GM23248 (cell line): ENCODE measurements at places on chromosomes 7 and 10.

DNA sequence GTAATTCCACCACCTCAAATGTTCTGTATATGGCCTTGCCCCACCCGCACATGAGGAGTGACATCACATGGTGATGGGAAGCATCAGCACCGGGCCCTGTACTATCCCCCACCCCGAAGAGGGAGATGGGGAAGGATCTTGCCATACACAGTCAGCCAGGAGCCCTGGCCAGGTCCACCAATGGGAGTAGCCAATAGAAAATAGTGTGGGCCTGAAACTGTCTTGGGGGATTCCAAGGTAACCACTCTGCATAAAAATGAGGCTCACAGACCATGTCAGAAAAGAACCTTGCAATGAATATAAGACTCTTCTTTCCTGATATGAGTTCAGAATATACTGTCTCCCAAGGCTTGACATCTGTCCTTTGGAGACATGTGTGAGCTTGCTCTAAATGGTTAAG, 51.1 kb downstream of the ADRB1 start:
- peaks cover 24% of the 10 kb centered on the region for H3K27me3 ChIP-seq
- no peak for DNase-seq
- H3K36me3 ChIP-seq = no peaks in the 10 kb centered on the region
- no peak overlapping the region for H3K27ac ChIP-seq
- no peaks in the 10 kb centered on the region for H3K4me1 ChIP-seq

GRCh38 chr10:88008866-88009470, 145.5 kb downstream of the PTEN start:
- H3K27ac ChIP-seq = no peak overlapping the region
- no peak overlapping the region for H3K4me3 ChIP-seq
- H3K36me3 ChIP-seq = no peaks in the 10 kb centered on the region
- H3K27me3 ChIP-seq = no peaks in the 10 kb centered on the region

DNA sequence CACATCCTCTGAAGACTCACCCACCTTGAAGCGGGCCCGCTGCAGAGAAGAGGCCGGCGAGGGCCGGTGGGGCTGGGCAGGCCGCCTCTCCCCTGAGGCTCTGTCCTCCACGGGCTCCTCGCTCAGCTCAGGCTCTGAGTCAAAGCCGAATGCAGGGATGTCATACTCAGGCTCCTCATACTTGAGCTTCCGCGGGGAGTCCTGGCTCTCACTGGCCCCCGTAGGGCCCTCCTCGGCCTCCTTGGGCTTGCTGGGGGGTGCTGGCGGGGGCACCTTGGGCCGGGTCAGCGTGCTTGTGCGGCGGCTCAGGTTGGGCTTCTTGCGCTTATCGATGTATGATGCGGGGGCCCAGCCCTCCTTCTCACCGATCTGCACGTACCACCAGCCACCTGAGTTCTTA, 109.9 kb downstream of the NEURL1 start:
- H3K27me3 ChIP-seq = no peaks in the 10 kb centered on the region
- H3K36me3 ChIP-seq = peaks cover 13% of the 10 kb centered on the region; the same call in 1 of the 2 replicates
- H3K4me3 ChIP-seq = no peak overlapping the region
- H3K4me1 ChIP-seq = peaks cover 8% of the 10 kb centered on the region; the same call in 1 of the 2 replicates
- no peak for DNase-seq

- H3K27me3 ChIP-seq = peaks cover 18% of the 10 kb centered on the region; the same call in 1 of the 2 replicates
- H3K36me3 ChIP-seq = no peaks in the 10 kb centered on the region
- no peak overlapping the region for H3K27ac ChIP-seq
Measured at GRCh38 chr10:71638822-71639719, 80.5 kb downstream of the C10orf105 start.

GRCh38 chr10:59872892-59873463, 33.4 kb downstream of the CCDC6 start:
- H3K36me3 ChIP-seq = no peaks in the 10 kb centered on the region
- DNase-seq = peak; percentile 80
- H3K4me1 ChIP-seq = peaks cover 35% of the 10 kb centered on the region
- H3K27me3 ChIP-seq = no peaks in the 10 kb centered on the region

GRCh38 chr7:44151956-44152355, 10.8 kb upstream of the MYL7 start:
- no peaks in the 10 kb centered on the region for H3K36me3 ChIP-seq
- no peak for DNase-seq
- H3K4me3 ChIP-seq = no peak overlapping the region
- no peaks in the 10 kb centered on the region for H3K27me3 ChIP-seq

DNA sequence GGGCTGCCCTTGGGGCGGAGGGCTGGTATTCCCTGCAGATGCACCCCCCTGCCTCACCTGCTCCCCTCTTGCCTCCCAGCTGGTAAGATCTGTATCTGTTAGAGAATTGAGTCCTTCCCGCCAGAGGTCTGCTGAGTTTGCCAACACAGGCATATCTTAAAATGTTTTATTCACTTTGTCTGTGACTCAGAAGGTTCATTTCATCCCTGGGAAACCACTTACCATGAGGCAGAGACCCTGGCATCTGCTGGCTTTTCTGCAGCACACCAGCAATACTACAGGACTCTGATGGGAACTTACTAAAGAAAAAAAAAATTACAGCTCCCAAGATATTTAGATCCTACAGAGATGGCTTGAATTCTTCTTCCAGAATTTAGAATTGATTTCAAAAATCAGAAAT, 131.3 kb downstream of the PLPP4 start:
- 0 out of 2 replicates have a peak, but pooled peaks cover 6% of the 10 kb centered on the region for H3K36me3 ChIP-seq
- no peak overlapping the region for H3K27ac ChIP-seq
- peak; percentile 17 for DNase-seq
- no peak overlapping the region for H3K4me3 ChIP-seq
- H3K4me1 ChIP-seq = 0 out of 2 replicates have a peak, but pooled peaks cover 6% of the 10 kb centered on the region

DNA sequence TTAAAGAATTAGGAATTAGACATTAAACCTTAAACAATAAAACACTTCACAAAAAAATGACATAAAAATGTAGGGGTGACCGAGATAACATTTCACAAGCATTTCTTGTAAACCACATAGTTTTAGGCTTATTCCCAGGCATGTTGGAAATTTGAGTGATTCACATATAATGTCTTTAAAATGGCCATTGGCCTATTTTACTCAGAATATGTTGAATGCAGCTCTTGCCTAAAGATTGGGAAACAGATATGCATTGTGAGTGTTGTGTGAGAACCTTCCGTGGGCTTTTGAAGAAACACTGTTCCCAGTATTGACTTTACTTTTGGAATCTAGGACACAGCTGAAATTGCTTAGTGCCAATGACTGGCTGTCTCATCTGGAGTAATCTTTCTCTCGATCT, 79.6 kb downstream of the ARL5B start:
- peak; percentile 92 for DNase-seq
- peak overlapping the region; percentile 51 for H3K4me3 ChIP-seq
- no peaks in the 10 kb centered on the region for H3K27me3 ChIP-seq
- H3K4me1 ChIP-seq = peaks cover 31% of the 10 kb centered on the region
- H3K27ac ChIP-seq = peak overlapping the region; percentile 100

DNA sequence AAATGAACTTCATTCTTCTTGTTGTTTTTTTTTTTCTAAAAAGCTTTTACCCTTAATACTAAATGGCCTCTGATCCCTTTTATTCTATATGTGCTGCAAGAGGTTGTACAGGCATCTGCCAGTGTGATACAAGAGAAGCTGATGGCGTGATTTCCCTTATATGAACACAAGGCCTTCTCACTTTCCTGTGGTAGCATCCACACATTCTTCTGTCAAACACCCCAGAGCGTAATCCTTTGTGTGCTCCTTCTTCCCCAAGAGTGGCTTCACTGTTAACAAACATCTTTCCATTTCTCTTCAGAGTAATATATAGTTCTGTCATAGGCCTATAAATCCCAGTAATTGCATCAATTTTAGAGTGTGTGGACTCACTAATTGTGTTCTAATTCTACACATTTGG, 86.3 kb upstream of the CAPZA2 start:
- no peaks in the 10 kb centered on the region for H3K27me3 ChIP-seq
- H3K27ac ChIP-seq = peak overlapping the region; percentile 82

DNA sequence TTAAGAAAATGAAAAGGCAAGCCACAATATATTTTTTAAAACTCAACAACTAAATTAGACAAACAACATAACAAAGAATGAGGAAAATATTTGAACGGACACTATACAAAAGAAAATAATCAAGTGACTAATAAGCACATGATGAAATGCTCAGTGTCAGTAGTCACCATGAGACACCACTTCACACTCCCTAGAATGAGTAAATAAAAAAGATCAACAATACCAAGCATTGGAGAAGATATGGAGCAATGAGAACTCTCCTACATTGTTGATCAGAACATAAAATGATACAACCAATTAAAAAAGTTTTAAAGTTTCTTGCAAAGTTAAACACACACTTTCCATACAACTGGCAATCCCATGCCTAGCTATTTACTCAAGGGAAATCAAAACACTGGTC, 222.2 kb downstream of the C7orf25 start:
- H3K36me3 ChIP-seq = no peaks in the 10 kb centered on the region
- H3K4me3 ChIP-seq = no peak overlapping the region
- no peaks in the 10 kb centered on the region for H3K4me1 ChIP-seq
- no peak overlapping the region for H3K27ac ChIP-seq
- H3K27me3 ChIP-seq = peaks cover 13% of the 10 kb centered on the region

DNA sequence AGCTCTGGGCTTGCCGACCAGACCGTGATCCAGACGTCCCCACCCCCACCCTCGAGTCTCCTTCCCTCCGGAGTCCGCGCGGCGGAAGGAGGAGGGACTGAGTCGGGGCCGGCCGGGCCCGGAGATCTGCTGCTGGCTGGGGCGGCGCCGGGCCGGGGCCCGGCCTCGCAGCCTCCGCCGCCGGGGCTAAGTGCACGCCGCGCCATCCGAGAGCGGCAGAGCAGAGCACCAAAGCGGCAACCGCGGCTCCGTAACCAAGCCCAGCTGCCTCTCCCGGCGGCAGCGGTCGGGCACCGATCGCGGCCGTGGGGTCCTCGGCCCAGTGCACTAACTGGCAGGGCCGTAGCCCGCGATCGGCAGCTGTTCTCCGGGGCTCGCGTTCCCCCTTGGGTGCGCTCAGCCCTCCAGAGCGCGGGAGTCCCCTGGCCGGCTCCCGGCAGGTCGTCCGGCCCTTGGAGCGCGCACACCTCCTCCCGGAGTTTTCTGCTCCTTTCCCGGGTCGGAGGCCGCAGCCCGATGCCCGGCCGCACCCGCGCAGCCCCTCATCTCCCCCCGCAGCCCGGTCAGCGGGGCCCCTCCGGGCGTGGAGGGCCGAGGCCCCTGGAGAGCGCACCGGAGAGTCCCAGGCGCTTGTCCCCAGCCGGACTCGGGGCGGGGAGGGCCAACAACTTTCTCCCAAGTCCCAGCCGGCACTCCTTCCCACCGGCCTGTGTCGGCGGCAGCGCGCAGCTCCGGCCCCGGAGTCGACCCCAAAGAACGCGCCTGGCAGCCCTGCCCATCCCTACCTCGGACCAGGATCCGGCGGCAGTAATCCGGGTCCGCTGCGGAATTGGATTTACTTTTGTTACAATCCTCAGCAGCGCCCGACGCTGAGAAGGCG, 799 bp downstream of the VAX1 start:
- no peaks in the 10 kb centered on the region; the same call in 1 of the 2 replicates for H3K4me1 ChIP-seq
- H3K27me3 ChIP-seq = peaks cover 86% of the 10 kb centered on the region
- H3K4me3 ChIP-seq = peak overlapping the region; percentile 53
- no peak overlapping the region for H3K27ac ChIP-seq

DNA sequence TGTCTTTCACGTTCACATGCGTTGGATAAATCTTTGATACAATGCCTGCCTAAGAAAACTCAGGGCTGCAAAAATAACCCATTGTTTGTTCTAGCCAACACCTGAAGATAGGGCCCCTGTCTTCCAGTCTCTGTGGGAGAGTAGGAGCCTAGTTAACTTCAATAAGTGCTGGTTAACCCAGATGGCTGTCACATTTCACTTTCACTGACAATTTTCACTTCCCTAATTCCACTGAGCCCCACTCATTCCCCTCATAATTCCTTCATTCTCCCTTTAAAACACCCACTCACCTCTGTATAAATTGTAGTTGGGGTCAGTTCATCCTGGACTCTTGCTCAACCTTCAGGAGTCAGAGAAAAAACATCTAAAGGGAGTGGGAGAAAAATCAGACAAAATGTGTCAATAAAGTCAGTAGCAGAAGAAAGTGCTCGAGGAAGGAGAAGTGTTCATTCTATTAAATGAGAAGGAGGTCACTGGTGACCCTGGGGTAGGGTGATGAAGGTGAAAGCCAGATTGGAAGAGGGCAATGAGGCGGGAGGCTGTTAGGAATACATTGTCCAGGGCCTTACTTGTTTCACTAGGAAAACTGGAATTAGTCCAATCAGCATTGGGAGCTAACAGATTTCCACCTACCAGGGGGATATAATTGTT, 51.2 kb upstream of the ABI1 start:
- H3K27me3 ChIP-seq = no peaks in the 10 kb centered on the region
- H3K4me1 ChIP-seq = no peaks in the 10 kb centered on the region
- H3K36me3 ChIP-seq = no peaks in the 10 kb centered on the region
- no peak overlapping the region for H3K27ac ChIP-seq
- no peak for DNase-seq

DNA sequence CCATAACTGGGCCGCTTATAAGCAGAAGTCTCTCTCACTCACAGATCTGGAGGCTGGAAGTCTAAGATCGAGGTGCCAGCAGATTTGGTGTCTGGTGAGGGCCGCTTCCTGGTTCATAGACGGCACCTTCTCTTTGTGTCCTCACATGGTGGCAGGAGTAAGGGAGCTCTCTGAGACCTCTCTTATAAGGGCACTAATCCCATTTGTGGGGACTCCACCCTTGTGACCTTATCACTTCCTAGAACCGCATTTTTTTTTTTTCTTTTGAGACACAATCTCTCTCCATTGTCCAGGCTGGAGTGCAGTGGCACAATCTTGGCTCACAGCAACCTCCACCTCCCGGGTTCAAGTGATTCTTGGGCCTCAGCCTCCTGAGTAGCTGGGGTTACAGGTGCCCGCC, 8.1 kb downstream of the FBH1 start:
- DNase-seq = no peak
- H3K36me3 ChIP-seq = peaks cover 19% of the 10 kb centered on the region
- H3K4me3 ChIP-seq = no peak overlapping the region
- no peaks in the 10 kb centered on the region for H3K4me1 ChIP-seq
- H3K27me3 ChIP-seq = no peaks in the 10 kb centered on the region

DNA sequence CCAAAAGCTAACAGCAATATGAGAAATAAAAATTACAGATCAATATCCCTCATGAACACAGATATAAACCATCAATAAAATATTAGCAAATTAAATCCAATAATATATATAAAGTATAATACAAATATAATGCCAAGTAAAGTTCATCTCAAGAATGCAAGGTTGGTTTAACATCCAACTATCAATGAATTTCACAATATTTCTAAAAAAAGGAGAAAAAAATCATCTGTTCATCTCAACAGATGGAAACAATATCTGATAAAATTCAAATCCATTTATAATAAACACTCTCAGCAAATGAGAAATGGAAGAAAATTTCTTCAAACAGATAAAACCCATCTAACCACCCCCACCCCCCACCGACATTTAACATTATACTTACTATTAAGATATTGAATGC, 86.9 kb downstream of the SIRT1 start:
- H3K27me3 ChIP-seq = no peaks in the 10 kb centered on the region
- no peak overlapping the region for H3K27ac ChIP-seq
- H3K36me3 ChIP-seq = peaks cover 81% of the 10 kb centered on the region
- H3K4me1 ChIP-seq = peaks cover 12% of the 10 kb centered on the region
- no peak overlapping the region for H3K4me3 ChIP-seq

- H3K36me3 ChIP-seq = no peaks in the 10 kb centered on the region
- peaks cover 20% of the 10 kb centered on the region for H3K4me1 ChIP-seq
- no peak for DNase-seq
Measured at GRCh38 chr7:132115758-132116157, 460.5 kb downstream of the PLXNA4 start.

- peak overlapping the region; percentile 33; the same call in 1 of the 2 replicates for H3K4me3 ChIP-seq
- no peaks in the 10 kb centered on the region for H3K36me3 ChIP-seq
- peak; percentile 92 for DNase-seq
- H3K27ac ChIP-seq = peak overlapping the region; percentile 89
Measured at GRCh38 chr10:121753726-121754476, 155.7 kb upstream of the FGFR2 start.
